NCI-H1092 (cell line): ENCODE measurements at places on chromosomes 12 and 14.

DNA sequence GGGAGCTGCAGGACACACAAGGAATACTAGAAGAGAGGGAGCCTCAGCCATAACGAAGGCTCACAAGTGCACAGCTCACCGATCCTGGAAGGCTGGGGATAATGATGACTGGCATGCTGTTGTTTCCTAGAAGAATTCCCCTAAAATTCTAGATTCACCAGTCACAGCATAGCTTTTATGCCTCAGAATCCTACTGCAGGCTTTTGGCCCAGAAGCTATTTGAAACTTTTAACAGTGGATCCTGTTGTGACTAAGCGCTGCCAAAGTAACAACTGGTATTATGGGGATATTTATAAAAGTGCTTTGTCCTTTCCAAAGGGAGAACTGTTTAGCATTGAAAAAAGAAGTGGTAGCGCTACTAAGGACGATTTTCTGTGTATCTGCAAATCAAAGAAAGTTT is 214.1 kb upstream of the PELI2 start:
- no peak for DNase-seq

DNA sequence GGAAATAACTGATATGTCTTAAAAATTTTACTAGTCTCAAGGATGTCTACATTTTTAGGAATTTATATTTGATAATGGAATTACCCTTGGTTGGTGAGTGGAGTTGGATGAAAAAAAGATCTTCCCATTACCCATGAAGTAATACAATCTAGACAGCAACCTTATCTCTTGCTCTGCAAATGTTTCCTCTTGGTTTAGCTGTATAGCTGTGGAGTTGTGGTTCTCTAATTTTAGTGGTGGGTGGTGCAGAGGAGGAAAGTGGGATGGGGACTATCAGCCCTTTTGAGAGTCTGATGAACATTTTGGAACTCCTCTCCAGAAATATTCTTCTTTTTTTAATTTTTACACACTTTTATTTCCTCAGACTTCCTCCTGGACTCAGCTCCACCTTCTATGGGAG is 17.1 kb downstream of the SPX start:
- no peak for DNase-seq

DNA sequence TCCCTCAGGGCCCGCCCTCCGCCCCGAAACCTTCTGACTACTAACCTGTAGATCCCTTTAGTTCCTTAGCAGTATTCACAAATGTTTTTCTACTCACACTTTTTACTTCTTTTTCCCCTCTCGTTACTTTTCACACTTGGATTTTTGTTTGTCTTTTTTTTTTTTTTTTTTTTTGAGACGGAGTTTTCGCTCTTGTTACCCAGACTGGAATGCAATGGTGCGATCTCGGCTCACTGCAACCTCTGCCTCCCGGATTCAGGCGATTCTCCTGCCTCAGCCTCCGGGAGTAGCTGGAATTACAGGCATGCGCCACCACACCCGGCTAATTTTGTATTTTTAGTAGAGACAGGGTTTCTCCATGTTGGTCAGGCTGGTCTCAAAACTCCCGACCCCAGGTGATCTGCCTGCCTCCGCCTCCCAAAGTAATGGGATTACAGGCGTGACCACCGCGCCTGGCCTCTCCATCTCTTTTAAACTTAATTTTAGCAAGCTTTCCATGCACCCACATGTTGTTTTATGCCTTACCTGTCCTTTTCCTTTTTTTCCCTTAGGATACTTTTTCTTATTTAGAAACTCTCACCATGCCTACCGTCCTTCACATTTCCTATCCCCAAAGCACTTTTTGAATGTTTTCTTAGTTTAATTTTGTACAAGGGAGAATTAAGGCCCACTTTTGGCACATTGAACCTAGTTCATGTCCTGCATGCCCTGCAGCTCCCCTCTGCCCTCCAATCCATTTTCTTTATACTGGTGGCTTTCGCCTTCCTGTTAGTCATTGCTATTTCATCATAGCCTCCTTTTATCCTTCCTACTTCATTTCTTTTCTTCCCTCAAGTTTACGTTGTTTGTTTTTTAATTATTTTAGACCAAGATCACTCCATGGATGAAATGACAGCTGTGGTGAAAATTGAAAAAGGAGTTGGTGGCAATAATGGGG is 1.1 kb downstream of the SP1 start:
- DNase-seq: no peak

DNA sequence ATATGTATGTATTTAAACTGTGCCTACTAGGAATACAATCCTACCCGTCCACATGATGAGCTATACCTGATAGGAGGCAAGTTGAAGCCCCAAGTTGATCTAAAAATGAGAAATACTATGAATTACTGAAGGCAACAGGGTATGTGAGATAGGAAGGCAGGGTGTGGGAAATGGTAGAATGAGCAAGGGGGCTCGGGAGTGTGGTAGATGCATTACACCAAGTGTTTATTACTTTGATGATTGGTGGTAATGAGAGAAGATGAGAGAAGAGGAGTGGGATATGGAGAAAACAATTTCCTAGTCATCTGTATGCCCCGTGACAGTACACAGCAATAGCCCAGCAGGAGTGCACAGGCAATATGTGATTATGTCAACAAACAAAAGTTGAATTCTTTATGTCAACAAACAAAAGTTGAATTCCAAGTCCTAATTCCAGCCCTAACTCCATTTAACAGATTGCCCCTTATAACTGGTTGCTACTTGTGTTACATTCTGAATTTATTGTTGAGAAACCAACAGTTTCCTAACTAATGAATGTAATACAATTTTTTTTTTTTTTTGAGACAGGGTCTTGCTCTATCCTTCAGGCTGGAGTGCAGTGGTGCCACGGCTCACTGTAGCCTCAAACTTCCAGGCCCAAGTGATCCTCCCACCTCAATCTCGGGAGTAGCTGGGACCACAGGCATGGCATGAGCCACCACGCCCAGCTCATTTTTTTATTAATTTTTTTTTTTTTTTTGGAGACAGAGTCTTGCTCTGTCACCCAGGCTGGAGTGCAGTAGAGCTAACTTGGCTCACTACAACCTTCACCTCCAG is 2.5 kb downstream of the LPCAT3 start:
- no peak for DNase-seq

GRCh38 chr12:51225771-51226170 is 7.9 kb upstream of the POU6F1 start:
- DNase-seq: no peak

DNA sequence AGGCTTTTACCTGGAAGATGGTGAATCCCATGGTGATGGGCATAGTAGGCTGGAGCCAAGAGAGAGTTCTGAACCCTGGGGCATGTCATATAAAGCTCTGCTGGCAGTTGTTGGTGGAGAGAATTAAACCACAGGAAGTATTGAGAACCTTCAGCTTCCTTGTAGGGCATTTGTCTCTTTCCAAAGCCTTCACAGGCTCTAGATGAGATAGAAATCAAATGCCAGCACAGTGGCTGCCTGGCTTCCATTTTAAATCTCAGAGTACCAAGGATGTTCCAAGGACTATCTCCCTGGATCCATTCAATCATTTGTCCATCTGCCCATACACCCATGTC is 369.6 kb downstream of the DPF3 start:
- no peak for DNase-seq

GRCh38 chr12:12305568-12306300 is 38.9 kb upstream of the LRP6 start:
- no peak for DNase-seq

DNA sequence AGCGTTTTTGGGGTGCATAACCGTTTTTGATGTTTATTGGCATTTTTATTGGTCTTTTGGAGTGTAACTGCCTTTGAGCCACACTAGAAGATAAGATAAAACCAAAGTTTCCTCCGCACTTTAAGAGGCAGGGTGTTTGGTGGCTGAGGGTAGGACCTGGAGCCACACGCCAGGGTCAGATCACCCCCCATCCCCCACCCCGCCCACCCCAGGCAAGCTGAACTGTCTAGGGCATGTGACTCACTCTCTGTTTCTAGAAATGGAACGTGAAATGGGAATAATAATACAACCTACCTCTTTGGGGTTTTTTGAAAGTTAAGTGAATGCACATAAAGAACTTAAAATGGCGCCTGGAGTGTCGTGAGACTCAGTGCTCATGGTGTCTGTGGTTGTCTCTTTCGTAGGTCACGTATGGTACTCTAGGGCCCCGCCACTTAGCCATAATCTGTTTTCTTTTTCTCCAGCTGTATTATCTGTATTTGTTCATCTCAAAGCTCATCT is 56.0 kb downstream of the PPP2R5C start:
- no peak for DNase-seq

DNA sequence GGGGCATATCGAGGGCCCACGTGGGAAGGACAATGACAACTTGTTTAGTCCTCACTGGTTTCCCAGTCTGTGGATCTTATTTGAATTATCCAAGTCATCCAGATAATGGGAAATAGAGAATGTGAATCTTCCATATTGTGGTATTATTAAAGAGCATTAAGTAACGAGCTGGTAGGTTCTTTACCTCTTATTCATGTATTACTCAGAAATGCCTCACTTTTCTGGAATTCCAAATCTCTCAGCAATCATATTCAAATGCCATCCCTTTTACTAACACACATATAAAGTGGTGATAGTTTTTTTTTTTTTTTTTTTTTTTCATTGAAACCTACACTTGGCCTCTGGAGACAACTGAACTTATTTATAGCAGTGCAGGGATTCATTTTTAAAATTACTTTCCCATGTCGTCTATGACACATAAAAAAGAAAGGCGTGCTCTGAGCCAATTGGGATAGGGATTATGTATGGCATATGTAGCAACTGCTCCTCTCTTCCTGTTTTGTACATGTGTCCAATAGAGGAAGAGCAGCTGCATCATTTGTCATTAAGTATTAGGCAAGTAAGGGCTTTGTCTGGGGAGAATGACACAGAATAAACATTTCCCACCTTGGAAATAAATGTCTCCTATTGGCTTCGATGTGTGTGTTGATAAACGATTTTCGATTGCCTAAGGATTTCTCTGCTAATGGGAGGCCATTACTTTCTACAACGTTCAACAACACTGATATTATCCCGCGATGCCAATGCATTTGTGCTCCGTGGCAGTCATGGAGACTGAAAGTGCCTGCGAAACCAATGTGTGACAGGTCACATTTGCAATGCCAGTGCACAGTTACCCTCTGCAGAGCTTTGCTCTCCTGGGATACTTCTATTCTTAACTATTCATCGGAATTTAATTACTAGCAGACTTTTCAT is 78.6 kb upstream of the IFNG-AS1 start:
- no peak for DNase-seq

- DNase-seq: no peak
These were observed 56.4 kb downstream of the UBR7 start for GRCh38 chr14:93263416-93263815.

DNA sequence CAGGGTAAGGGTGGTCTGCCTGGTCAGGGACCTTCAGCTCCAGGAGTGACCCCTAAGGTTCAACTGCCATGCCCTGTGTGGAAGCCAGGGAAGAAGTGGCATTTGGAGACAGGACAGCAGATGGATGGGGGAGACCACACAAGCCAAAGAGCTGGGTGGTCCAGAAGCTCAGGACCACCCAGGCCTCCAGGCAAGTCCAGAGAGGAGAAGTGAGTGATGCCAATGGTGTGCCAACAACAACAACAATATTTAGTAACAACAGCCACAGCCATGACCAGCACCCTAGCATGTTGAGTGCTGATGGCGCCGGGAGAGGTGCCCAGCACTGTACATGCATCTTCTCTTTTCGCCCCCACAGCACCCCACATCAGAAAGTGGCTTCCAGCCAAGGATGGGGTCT is 113.7 kb downstream of the ESRRB start:
- DNase-seq: no peak

GRCh38 chr12:78081590-78082314 is 251.1 kb downstream of the NAV3 start:
- no peak for DNase-seq

DNA sequence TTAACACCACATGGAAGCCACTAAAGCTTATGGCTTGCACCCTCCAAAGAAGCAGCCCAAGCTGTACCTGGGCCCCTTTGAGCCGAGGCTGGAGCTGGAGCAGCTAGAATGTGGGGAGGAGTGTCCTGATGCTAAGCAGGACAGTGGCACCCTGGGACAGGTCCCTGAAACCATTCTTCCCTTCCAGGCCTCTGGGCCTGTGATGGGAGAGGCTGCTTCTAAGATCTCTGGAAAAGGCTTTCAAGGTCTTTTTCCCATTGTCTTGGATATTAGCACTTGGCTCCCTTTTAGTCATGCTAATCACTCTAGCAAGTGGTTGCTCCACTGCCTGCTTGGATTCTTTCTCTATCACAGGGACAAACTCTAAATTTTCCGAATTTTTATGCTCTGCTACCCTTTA is 40.9 kb downstream of the OSBPL8 start:
- no peak for DNase-seq

- no peak for DNase-seq
These were observed 39.2 kb downstream of the NFKBIA start for GRCh38 chr14:35365130-35366055.

GRCh38 chr14:67636361-67636919 is 16.7 kb downstream of the ARG2 start:
- DNase-seq: no peak

DNA sequence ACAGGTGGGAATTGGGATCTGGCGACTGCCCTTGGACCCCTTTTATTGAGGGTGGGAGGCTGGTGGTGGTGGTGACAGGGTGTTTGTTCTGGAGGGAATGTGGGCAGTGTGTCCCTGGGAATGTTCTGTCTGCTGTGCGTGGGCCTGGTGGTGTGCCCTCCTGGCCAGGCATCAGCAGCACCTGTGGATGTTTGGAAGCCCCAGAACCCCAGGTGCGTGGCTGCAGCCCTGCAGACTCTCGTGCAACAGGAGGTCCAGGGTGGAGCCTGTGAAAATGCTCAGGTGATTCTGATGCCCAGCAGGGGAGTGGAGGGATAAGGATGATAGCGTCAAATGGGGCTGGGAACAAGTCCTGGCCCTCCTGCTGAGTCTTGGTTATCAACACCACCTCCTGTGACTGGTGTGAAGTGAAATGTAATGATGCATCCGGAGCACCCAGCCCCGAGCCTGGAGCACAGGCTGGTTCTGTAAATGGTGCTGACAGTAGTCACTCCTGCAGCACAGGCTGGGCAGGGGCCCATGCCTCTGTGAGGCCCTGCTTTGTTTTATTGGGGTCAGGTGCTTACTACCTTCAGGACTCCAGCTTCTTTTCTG is 176.6 kb downstream of the TSPAN9 start:
- DNase-seq: no peak

GRCh38 chr12:63480186-63480585 is 188.1 kb downstream of the DPY19L2 start:
- no peak for DNase-seq

DNA sequence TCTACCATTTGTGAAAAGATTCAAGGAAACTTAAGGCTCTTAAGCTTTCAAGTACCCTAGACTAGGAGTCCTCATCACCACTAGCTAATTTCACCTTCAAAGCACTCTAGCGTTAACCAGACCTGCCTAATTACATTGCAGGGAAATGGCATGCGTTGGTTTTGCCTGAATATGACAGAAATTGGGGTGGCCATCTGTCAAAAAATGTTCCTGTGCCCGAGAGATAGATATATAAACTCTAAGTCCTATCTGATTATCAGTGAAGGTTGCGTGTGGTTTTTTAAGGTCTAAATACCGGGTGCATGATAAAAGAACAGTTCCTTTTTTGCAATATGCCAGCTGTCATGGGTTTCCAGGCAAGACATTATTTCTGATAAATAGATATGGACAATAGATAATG is 48.3 kb downstream of the SPRING1 start:
- no peak for DNase-seq
